ENCODE measurements at places on chromosomes 5 and 9.

DNA sequence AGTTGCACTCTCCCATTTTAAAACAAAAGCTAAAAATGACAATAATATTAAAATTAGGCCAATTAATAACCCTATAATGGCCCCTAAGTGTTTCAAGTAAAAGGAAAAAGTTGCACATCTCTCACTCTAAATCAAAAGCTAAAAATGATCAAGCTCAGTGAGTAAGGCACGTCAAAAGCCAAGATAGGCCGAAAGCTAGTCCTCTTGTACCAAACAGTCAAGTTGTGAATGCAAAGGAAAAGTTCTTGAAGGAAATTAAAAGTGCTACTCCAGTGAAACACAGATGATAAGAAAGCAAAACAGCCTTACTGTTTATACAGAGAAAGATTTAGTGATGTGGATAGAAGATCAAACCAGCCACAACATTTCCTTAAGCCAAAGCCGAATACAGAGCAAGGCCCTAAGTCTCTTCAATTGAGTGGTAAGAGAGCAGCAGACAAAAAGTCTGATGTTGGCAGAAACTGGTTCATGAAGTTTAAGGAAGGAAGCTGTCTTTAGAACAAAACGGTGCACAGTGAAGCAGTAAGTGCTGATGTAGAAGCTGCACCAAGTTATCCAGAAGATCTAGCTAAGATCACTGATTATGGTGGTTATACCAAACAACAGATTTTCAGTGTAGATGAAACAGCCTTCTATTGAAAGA is 144.1 kb upstream of the ACOT12 start:
- no peak for DNase-seq

DNA sequence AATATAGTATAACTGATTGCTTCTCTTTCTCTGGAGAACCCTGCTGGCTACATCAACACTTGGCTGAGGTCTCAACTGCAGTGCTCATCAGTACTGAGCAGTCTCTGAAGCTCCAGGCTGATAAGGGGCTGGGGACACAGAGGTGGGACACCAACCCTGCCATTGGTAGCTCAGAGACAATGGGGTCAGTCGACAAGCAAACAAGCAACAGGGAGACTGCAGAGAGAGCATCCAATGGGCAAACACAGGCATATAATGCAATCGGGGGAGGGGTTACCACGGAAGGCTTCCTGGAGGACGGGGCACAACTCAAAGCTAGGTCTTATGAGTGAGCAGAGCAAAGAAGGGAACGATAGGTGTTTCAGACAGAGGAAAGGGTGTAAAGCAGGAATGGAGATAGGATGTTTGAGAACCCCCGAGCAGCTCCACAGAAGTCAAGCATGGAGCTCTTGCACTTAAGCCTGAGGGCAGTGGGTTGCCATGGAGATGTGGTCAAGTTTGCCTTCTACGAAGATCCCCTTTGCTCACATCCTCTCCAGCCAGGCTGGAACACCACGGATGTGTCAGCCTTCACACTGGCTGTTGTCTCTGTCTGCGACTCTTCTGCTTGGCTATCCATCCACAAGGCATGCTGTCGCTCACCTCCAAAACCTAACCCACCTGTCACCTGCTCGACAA is 21.5 kb upstream of the AKNA start:
- no peak for DNase-seq

DNA sequence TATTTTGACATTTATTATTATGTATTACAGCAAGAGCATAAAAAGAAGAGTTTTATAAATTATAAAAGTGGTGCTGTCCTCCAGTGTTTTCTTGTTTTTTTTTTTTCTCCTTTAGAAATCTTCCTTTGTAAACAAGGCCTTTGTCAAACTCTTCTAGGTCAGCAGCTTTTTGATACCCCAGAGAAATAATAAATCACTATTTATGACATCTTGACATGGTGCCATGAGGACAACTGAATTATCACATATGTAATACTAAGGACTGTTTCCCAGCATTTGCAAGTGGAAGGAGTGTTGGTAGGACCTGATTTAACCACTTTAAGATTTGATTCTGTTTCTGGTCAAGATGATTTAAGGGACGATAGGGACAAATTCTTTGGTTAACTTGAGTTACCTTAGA is 4.6 kb downstream of the SMARCA2 start:
- no peak for DNase-seq

DNA sequence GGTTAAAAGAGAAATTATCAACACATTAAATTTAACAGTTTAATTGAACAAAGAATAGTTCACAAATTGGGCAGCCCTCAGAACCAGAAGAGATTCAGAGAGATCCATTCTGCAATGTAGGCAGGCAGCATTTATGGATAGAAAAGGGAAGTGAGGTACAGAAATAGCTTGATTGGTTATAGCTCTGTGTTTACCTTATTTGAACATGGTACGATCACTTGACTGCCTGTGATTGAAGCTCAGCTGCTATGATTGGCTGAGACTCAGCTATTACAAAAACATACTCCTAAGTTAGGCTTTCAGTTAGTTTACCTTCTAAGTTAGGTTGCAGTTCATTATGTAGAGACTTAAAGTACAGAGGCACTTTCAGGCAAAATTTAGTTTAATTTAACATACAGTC is 7.3 kb downstream of the CNTRL start:
- no peak for DNase-seq

DNA sequence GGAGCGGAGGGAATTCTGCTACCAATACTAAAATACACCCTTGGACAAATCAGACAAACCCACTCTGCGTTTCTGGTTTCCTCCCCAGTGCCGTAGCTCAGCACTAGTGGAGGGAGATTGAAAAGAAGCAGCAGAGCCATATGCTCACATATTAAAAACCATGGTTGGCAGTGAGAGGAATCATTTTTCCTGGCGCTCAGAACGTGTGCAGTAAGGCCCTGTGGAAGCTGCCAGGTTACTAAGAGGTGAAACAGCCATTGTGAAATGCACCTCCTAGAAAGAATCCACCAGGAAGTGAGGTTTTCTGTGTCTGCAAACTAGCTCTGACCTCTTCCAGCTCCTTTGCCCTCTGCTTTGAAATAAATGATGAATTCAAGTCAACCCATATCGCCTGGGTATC is 177.2 kb downstream of the ERCC6L2 start:
- no peak for DNase-seq
